ENCODE measurements at places on chromosomes 1 and 21.

- DNase-seq: no peak
Measured at GRCh38 chr1:58755468-58755872, 28.4 kb downstream of the JUN start.

GRCh38 chr1:228299211-228299610, 91.4 kb downstream of the OBSCN start:
- DNase-seq: no peak

GRCh38 chr1:216932424-216932823, 209.2 kb upstream of the ESRRG start:
- DNase-seq: no peak

DNA sequence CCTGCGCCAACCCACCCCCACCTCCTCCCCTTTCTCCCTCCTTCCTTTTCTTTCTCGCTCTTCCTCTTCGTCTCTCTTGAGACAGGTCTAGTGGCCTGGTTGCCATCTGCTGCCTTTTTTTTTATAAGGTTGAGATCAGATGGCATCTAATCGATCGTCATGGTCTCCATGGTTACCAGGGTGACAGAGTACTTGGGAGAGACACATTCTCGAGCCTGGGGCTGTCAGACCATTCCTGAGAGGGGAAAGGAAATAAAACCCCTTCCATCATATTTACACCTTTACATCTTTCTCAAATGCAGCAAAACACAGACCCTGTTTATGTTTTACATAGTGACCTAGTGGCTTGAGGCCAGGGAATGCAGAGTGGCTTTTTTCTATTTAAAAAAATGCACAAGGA, 53.5 kb upstream of the SLC22A15 start:
- no peak for DNase-seq

- DNase-seq: no peak
Measured at GRCh38 chr1:223259462-223259861, 104.5 kb downstream of the SUSD4 start.

DNA sequence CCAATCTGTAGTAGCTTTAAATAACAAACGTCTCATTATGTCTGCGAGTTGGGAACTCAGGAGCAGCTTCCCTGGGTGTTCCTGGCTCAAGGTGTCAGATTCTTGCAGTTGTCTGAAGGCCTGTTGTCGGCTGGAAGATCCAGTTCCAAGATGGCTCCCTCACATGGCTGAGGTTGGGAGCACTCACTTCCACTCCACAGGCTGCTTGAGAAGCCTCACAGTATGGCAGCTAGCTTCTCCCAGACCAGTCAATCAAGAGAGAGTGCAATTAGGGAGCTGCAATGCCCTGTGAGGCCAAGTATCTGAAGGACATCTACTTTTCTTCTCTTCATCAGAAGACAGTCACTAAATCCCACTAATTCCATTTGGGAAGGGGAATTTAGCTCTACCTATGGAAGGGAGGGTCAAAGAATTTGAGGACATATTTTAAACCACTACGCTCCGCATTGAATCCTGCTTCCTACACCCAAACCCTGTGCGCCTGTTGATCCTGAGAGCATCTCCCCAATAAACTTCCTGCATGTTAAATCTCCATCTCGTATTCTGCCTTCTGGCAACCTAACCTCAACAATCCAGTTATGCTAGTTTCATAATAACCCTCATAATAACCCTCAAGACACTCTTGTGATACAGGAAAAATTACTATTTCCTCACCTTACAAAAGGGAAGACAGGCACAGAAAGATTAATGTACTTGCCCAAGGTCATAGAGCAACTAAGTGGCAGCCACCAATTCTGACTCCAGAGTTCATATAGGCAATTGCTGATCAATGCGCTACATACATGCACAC, 3.6 kb upstream of the VPS26C start:
- DNase-seq: no peak

GRCh38 chr1:214102907-214103306, 115.1 kb downstream of the PROX1 start:
- DNase-seq: no peak

- no peak for DNase-seq
Measured at GRCh38 chr1:71787699-71788098, 494.6 kb downstream of the NEGR1 start.

- no peak for DNase-seq
Measured at GRCh38 chr1:69433073-69433472, 134.6 kb upstream of the LRRC7 start.

GRCh38 chr1:233695901-233696300, 82.0 kb downstream of the KCNK1 start:
- no peak for DNase-seq

- DNase-seq: no peak
Measured at GRCh38 chr21:18529254-18529653, 125.7 kb upstream of the TMPRSS15 start.

GRCh38 chr1:63701187-63701586, 72.6 kb upstream of the ROR1 start:
- no peak for DNase-seq

- no peak for DNase-seq
Measured at GRCh38 chr1:199490769-199491527, 536.6 kb upstream of the NR5A2 start.

GRCh38 chr1:40971966-40972365, 7.5 kb upstream of the CTPS1 start:
- no peak for DNase-seq

- no peak for DNase-seq
Measured at GRCh38 chr1:25167269-25168192, 64.8 kb downstream of the SYF2 start.

- no peak for DNase-seq
Measured at GRCh38 chr1:212139526-212140135, 104.1 kb downstream of the DTL start.

DNA sequence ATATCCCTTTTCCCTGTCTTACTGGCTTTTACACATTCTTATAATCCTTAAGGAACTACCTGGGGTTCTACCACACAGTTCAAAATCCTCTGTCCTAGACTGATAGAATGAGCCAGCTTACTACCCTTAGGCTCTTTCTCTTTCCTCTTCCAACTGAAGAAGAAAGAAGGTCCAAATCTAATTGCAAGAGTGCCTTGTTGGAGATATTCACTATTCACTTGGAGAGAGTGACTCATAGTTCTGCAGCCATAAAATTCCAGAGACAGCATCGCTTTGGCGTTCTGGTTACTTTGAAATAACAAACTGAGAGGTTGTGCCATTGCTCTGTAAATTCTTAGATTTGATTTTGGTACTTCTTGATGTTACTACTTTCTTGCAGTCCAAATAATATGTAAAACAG, 4.2 kb downstream of the CADM3 start:
- DNase-seq: no peak

GRCh38 chr1:53672785-53673184, 66.2 kb downstream of the GLIS1 start:
- no peak for DNase-seq

GRCh38 chr1:205451202-205451601, 4.6 kb downstream of the BLACAT1 start:
- DNase-seq: no peak

DNA sequence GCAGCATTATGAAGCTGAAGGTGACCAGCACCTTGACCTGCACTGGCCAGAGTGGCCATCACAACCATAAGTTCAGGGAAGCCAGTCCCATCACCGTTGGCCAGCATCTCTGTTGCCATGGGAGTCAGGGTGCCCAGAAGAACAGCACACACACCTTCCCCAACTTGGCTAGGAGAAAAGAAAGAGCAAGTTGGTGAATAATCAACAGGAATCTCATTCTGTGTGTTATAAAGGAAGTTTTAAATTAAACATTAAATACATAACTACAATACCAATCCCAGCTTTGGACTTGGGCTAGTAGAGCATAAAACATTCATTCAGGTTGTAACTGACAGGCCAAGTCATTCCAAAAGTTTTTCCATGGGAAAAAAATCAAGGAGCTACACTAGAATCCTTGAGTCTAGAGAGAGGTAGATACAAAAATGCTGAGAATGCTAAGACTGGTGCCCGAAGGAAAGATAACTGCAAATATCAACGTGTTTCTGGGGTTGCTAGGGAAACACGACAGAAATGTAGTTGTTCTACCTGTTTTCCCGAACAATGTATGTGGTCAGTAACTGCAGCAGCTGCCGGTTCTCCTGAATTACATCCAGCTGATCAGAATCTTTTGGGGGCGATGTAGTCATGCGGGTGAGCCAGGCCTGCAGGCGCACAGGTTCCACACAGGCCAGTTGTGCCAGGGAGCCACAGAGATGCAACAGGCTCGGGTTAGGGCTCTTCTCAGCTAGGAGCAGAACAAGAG, 45.6 kb downstream of the UBR4 start:
- no peak for DNase-seq

- no peak for DNase-seq
Measured at GRCh38 chr21:28795251-28795650, 197.4 kb downstream of the LTN1 start.

- DNase-seq: no peak
Measured at GRCh38 chr1:98940722-98941079, 64.0 kb downstream of the PLPPR5 start.

GRCh38 chr1:1960480-1961196, 41.6 kb upstream of the TMEM52 start:
- no peak for DNase-seq

GRCh38 chr21:42539931-42540343, 26.3 kb downstream of the SLC37A1 start:
- DNase-seq: no peak

DNA sequence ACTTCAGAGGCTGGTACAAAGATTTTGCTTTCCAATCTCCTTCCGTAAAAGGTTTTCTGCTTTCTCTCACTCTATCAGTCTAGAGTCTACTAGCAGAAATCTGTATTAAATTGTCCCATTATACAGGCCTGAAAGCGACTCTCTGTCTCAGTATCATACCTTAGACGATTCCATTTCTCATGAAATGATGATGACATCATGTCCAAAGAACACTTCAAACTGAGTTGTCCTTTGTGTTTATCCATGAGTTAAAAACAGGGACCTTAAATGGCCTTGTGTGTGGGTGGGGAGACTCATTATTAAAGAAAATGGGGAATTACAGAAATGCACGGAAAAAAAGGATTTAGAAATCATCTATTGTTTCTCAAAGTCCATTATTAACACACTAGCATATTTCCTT, 21.0 kb upstream of the SLC44A3 start:
- no peak for DNase-seq

- no peak for DNase-seq
Measured at GRCh38 chr1:174445817-174446216, 1.9 kb upstream of the GPR52 start.

GRCh38 chr1:231058416-231059109, 18.5 kb upstream of the FAM89A start:
- DNase-seq: no peak

DNA sequence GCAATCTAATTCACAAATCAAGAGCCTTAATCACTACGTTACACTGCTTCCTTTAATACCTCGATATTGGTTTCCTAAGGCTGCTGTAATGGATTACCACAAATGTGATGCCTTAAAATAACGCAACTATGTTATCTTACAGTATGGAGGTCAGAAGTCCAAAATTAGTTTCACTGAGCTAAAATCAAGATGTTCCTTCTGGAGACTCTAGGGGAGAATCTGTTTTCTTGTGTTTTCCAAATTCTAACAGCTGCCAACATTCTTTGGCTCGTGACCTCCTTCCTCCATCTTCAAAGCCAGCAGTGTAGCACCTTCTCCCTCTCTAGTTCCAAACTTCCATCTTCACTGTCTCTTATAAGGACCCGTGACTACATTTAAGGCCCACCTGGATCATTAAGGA, 335.0 kb upstream of the NFIA start:
- no peak for DNase-seq

- no peak for DNase-seq
Measured at GRCh38 chr1:243179720-243180119, 75.4 kb downstream of the CEP170 start.

DNA sequence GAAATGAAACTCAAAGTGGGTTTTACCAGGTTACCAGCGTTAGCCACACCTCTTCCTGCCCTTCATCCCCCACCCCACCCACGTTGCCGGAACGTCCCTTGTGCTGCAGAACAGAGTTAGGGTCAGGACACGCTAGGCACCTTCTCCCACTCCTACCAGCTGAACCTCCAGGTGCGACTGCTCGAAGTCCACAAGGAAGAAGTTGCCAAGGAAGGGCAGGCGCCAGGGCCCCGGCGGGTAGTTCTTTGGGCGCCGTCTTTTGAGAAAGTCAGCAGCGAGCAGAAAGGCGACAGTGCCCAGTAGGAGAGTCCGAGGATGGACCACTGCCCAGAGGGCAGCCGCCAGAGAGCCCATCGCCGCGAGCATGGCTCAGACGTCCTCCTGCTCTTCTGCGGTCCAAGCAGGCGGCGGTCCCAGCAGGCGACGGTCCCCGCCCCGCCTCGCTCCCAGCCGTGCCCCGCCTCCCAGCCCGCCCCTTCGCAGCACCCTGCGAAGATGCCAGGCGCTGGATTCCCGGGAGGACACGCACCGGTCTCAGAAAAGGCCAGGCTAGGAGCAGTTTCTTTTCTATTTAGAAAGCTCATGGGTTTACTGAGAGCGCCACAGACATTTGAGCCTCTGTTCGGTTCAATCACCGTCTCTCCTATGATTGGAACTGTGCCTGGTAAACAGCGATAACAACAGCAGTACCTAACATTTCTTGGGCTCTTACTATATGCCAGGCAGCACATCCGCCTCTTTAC, at the start of gene CYP2J2:
CYP2J2 (minus strand) TSS at position 393 of the 743 bp plus-strand sequence; CDS start at position 366, 27 bp downstream.
- DNase-seq: peak; percentile 66

DNA sequence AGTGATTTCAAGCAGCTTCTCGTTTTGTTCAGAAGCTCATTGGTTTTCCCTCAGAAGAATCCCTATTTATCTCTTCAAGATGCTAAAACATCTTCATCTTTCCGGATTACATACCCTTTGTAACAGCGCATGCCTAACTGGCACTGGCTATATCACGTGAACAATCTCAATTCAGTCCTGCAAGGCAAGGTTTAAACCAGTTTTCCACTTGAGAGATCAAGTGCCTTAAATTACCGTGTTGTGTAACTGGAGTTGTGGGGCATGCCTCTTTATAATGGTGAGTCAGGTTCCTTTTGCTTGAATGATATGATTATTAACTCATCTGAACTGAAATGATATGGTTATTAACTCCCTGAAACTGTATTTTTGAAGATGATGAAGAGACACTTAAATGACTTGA, 11.0 kb upstream of the ZFP69B start:
- DNase-seq: no peak

DNA sequence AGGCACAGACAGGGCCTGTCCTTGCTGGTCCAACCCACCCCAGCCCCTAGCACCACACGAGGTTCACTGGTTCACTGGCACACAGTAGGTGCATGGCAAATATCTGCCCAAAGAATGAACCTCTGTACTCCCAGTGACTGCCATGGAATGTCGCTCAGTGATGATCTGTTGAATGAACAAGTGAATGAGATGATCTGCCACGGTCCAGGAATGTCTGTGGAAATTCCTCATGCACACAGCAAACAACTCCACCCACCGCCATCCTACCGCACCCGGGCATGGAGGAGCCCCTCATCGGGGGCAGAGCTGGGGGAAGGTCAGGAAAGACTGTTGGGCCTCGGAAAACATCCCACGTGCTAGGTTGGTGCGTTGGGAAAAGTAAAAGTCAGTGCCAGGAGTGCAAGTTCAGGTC, 1.7 kb downstream of the HSPG2 start:
- no peak for DNase-seq

GRCh38 chr1:163307479-163308171, 14.1 kb upstream of the NUF2 start:
- no peak for DNase-seq

GRCh38 chr21:36005018-36005417, 55.3 kb downstream of the SETD4 start:
- DNase-seq: no peak

GRCh38 chr1:26900001-26900814, at the start of gene GPATCH3:
Gene GPATCH3 (minus strand): TSS chr1:26900467. CDS start chr1:26900442, 25 bp downstream.
- peak; percentile 65 for DNase-seq

- DNase-seq: no peak
Measured at GRCh38 chr1:4394366-4394765, 260.0 kb upstream of the AJAP1 start.
